Right lung (tissue), 10 donors: ENCODE measurements at places on chromosomes 2 and 18. TPM values are rescaled to one million over a fixed set of nuclear protein-coding genes. Genes with fewer than 3 reads are reported as not detected.

SLC9A2 gene
- 0.17 TPM for polyA plus RNA-seq

- no peak for DNase-seq
Observed at GRCh38 chr2:12835733-12836132, 119.0 kb downstream of the TRIB2 start.

DNA sequence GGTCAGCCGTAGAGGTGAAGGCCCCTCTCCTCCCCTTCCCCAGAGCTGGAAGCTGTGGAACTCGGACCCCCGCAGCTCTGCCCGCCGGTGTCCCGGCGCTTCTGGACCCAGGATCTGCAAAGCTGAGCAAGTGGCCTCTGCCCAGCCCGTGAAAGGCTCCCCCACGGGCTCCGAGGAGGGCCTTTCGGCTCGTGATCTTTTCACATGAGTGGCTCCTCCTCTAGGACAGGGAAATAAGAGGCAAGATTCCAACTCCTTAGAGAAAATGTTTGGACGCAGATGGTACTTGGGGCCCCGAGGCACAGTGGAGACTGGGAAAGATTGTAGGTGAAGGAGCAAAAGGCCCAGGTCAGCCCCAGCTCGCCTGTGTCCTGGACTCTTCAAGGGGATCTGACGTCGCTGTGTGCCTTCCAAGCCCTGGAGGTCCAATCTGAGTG is 48.2 kb upstream of the SP3 start:
- no peak for DNase-seq

SERPINB3 gene
- not detected for polyA plus RNA-seq

- DNase-seq, result no peak
Observed at GRCh38 chr2:26764906-26765305, 822 bp downstream of the SLC35F6 start.

SRD5A2 gene
- polyA plus RNA-seq, result 0.82 TPM
